Esophagus squamous epithelium (tissue), 5 donors: ENCODE measurements at places on chromosomes 7 and 10.

GRCh38 chr10:85607043-85607695 is 759.4 kb downstream of the GRID1 start:
- DNase-seq, result no peak
- no peak overlapping the region for H3K27ac ChIP-seq
- no peaks in the 10 kb centered on the region for H3K36me3 ChIP-seq
- no peak overlapping the region for H3K4me3 ChIP-seq

- H3K36me3 ChIP-seq, result no peaks in the 10 kb centered on the region
- H3K27ac ChIP-seq, result no peak overlapping the region
- H3K4me1 ChIP-seq, result no peaks in the 10 kb centered on the region
- DNase-seq, result no peak
- no peaks in the 10 kb centered on the region for H3K27me3 ChIP-seq
- H3K4me3 ChIP-seq, result no peak overlapping the region
Observed at GRCh38 chr10:34824870-34825269, 9.8 kb upstream of the PARD3 start.

DNA sequence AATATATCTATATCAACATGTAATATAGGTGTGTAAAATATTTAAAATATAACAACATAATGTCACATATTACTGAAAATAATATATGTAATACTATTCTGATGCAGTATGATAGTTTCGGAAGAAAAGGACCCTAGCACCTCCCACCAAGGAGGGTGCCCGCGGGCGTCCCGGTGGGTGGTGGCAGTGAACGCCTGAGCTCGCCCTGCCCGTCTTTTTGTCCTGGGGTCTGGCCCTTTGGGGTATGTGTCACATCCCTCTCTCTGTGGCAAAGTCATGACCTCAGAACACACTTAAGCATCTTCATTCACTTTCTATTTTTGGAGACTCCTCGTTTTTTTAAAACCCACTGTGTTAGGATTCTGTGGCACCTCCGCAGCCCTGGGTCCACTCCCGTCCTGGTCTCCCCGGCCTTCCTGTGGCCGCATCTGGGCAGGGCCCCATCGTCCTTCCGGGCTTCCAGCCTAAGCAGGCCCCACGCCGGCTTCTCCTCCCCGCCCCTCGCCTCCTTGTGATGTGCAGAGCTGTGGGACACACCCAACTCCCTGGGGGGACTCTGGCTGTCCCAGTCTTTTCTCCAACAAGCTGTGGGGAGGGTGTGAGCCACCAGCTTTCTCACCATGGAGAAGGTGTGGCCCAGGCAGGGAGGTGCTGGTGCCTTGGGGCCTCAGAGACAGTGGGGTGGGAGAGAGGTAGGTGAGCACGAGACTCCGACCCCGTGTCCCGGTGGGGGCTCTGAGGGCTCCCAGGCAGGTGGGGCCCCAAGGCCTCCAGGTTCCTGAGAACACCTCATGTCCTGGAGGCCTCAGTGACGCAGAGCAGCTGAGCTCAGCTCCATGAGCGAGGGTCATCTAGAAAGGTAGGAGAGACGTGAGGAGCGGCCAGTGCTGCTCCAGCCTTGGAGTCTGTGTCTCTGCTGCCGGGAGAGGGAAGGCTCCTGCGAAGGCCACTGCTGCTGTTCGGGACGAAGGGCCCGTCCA is 16.5 kb downstream of the PWWP2B start:
- DNase-seq, result no peak
- H3K27me3 ChIP-seq, result no peaks in the 10 kb centered on the region
- H3K4me3 ChIP-seq, result no peak overlapping the region
- H3K36me3 ChIP-seq, result no peaks in the 10 kb centered on the region
- peaks cover 56% of the 10 kb centered on the region for H3K4me1 ChIP-seq
- peak overlapping the region; percentile 93 for H3K27ac ChIP-seq

DNA sequence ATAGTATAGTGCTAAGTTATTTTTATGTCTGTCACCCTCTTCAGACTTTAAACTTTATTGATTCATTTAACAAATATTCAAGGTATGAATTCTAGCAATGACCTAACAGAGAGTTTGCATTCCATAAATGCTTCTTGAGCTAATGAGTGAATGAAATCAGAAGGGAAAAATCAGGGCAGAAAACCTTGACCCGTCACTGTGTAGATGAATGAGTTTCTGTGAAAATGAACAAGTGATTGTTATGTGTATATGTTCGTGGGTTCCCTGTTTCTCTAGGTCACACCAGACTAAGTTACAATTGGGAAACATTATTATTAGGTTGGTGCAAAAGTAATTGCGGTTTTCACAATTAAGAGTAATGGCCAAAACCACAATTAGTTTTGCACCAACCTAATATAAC is 30.1 kb downstream of the APBB1IP start:
- no peak for DNase-seq
- H3K4me1 ChIP-seq, result no peaks in the 10 kb centered on the region
- H3K4me3 ChIP-seq, result no peak overlapping the region

- H3K4me1 ChIP-seq, result peaks cover 14% of the 10 kb centered on the region
- H3K4me3 ChIP-seq, result no peak overlapping the region
- H3K27me3 ChIP-seq, result no peaks in the 10 kb centered on the region
Observed at GRCh38 chr7:74015670-74016069, 12.3 kb upstream of the ELN start.
